Left lung (tissue), 14 donors: ENCODE measurements at places on chromosomes 12 and 14. TPM values are rescaled to one million over a fixed set of nuclear protein-coding genes. Genes with fewer than 3 reads are reported as not detected.
A peak's percentile ranks its signal among the peaks of the same experiment; 100 is the strongest.

DNA sequence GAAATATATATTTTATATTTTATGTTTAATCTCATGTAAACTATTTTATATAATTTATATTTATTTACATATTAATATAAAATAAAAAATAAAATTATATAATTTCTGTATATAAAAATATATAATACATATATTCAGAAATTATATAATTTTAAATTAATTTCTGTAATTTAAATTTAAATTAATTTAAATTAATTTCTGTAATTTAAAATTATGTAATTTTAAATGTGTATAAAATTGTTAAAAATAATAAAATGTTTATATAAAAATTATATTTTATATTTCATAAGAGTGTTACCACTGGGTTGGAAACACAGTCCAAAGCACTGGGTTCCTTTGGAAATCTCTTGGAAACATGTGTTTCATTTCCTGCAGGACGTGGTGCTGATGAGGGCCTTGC, 94.6 kb downstream of the DNAH10 start:
- DNase-seq, result no peak
- no peaks in the 10 kb centered on the region for H3K4me1 ChIP-seq
- H3K27me3 ChIP-seq, result no peaks in the 10 kb centered on the region
- no peak overlapping the region for H3K4me3 ChIP-seq
- H3K27ac ChIP-seq, result no peak overlapping the region
- no peaks in the 10 kb centered on the region for H3K36me3 ChIP-seq

The B4GALNT1 gene
- total RNA-seq, result 3.8 TPM

- peak; percentile 37 for DNase-seq
- H3K27me3 ChIP-seq, result no peaks in the 10 kb centered on the region
- H3K4me1 ChIP-seq, result no peaks in the 10 kb centered on the region
- no peaks in the 10 kb centered on the region for H3K36me3 ChIP-seq
- no peak overlapping the region for H3K27ac ChIP-seq
Measured at GRCh38 chr12:94545935-94546771, 86.5 kb upstream of the CEP83 start.

- H3K27me3 ChIP-seq, result no peaks in the 10 kb centered on the region
- no peak overlapping the region for H3K27ac ChIP-seq
- H3K36me3 ChIP-seq, result no peaks in the 10 kb centered on the region
- DNase-seq, result no peak
- no peak overlapping the region for H3K4me3 ChIP-seq
- no peaks in the 10 kb centered on the region for H3K4me1 ChIP-seq
Measured at GRCh38 chr14:37063467-37064240, 108.8 kb downstream of the SLC25A21 start.

The SLCO1B1 gene
- not detected for total RNA-seq

The ARMH4 gene
- total RNA-seq, result 9.7 TPM

GRCh38 chr12:69168363-69168762, 71.0 kb upstream of the CPSF6 start:
- no peak for DNase-seq
- no peak overlapping the region for H3K4me3 ChIP-seq
- H3K36me3 ChIP-seq, result no peaks in the 10 kb centered on the region
- H3K4me1 ChIP-seq, result no peaks in the 10 kb centered on the region

The SVOP gene
- total RNA-seq, result not detected
